Stimulated activated CD4-positive, alpha-beta T cell treated with anti-CD3 and anti-CD28 coated beads, Interleukin-15, amount 100 ng/mL, for 1 hour (primary cell): ENCODE measurements at places on chromosomes 16 and 17.

DNA sequence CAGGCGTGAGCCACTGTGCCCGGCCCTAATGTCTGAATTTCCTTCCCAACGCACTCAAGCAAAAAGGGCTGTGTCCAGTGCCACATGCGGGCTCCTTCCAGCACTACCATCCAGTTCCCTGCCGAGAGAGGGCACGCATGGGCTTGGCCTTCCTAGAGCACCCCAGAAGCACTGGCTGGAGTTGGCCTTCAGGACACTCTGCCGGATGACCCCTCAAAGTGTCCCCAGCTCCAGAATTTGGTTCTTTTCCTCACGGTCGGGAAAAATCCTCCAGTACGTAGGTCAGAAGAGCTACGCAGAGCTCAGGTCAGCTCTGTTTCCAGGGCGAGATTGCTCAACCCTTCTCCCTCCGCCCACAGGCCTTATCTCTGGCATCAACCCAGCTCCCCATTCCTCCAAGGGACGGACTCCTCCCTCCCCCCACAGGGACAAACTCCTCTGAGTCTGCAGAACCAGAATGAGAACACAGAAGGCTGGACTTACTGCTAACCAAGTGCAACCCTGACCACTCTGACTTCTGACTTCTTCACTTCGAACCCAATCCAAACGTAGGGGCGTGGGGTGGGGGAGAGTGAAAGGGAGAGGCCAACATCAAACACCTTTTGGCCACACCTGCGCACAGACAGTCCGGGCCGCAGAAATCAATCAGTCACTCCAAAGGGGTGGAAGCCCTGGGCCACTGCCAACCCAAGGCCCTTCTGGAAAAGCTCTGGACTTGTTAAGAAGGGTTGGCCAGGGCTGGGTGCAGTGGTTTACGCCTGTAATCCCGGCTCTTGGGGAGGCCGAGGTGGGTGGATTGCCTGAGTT, 3.6 kb downstream of the CDC42EP4 start:
- no peak for DNase-seq

DNA sequence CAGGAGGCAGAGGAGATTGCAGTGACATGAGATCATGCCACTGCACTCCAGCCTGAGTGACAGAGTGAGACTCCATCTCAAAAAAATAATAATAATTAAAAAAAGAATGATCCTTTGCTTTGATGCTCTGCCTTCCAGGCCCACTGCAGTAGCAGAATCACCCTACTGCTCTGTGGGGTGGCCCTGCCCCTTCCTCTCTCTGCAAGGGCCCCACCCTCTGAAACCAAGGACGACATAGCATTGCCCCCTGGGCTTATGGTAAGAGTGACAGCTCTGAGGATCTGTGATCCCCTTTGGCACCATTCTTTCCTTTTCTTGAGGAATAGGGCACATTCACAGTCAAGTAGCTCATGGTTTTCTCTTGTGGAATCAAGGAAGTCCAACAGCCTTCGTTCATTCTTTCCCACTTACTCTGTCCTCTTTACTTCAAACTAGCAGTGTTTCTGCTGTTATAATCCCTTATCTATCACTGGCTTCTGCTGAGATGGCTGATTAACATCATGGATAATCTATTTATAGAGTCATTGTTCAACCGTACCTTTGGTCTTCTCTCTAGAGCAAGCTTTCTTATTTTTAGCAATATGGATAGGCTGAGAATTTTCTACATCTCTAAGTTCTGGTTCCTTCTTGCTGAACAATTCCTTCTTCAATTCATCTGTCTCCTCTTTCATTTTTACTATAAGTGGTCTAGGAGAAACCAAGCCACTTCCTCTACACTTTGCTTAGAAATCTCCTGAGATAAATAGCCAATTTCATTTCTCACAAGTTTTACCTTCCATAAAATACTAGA, 14.1 kb downstream of the RAD51C start:
- no peak for DNase-seq

GRCh38 chr17:59651346-59651745, 31.7 kb downstream of the CLTC start:
- no peak for DNase-seq

GRCh38 chr17:64038331-64039105, 18.1 kb upstream of the ICAM2 start:
- DNase-seq = no peak

GRCh38 chr16:21643785-21644184, 8.6 kb downstream of the IGSF6 start:
- DNase-seq = no peak

- DNase-seq = no peak
Observed at GRCh38 chr17:78986649-78987328, 7.1 kb upstream of the LGALS3BP start.

DNA sequence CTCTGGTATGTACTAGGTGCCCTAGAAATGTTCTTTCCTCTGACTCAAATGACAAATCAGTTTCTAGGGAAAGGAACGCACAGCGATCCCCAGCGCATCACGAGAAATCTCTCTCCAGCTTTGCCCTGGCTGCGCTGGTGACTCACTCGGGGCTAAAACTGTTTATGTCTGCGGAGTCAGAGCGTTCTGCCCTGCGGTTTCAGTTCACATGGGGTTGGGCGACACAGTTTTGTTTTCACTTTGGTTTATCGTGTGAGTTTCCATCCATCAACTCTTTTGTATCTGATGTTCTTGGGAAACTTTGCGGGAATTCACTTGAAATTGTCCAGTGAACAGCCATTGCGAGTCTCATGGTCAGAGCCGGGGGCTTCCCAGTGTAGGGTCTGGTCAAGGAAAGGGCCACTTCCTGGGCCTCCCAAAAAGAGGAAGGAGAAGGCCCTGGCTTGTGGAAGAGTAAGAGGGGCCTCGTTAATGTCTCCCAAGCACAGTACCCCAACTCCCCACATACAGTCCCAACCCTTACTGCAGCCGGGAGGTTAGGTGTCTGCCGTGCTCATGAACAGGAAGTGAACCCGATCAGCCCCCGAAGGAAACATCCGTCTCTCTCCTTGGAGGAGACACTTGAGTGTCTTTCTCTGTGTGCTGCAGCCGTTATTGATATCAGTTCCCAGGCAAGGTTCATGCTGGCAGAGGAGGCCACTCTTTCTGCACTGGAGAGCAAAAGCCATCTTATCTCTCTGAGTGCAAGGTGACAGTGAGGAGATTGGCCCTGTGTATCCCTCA, 643.2 kb downstream of the WWOX start:
- DNase-seq = peak; percentile 62

DNA sequence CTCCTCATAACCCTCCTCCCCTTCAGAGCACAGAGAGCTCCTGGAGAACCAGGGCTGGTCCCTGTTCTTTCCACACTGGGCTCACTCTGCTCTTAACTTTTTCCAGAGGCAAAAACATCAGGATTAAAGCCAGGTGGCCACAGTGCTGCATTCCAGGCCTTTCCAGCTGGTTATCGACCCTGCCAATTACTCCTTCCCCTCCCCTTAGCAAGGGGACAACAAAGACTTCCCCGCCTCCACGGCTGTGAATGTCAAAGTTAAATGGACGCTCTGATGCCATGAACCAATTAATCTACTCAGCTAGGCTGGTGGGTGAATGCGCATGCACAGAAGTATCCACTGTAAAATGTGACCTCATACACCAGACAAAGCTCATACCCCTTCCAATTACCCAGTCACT, 23.1 kb downstream of the ACLY start:
- no peak for DNase-seq

- no peak for DNase-seq
Observed at GRCh38 chr17:48628649-48629410, 2.7 kb upstream of the HOXB9 start.

GRCh38 chr17:32486111-32486700, 587 bp upstream of the CDK5R1 start:
- DNase-seq = peak; percentile 51

GRCh38 chr16:65895486-65895885, 471.0 kb upstream of the CDH5 start:
- no peak for DNase-seq

- DNase-seq = no peak
Observed at GRCh38 chr16:81657224-81657623, 121.9 kb upstream of the PLCG2 start.

DNA sequence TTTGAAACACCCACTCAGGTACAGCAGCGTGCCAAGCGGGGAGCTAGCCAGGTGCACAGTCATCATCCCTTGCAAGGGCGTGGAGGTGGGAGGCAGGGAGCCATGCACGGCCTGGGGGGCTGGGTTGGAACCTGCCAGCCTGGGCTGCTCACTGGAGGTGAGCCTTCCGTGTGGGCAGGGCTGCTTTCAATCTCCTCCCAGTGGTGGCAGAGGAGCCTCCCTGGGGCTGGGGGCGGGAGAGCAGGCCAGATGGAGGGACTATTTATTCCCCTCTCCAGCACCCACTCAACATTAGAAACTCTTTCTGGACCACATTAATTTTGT, 90.3 kb downstream of the KATNIP start:
- no peak for DNase-seq

GRCh38 chr17:38877130-38877851, 7.4 kb downstream of the LASP1 start:
- no peak for DNase-seq

DNA sequence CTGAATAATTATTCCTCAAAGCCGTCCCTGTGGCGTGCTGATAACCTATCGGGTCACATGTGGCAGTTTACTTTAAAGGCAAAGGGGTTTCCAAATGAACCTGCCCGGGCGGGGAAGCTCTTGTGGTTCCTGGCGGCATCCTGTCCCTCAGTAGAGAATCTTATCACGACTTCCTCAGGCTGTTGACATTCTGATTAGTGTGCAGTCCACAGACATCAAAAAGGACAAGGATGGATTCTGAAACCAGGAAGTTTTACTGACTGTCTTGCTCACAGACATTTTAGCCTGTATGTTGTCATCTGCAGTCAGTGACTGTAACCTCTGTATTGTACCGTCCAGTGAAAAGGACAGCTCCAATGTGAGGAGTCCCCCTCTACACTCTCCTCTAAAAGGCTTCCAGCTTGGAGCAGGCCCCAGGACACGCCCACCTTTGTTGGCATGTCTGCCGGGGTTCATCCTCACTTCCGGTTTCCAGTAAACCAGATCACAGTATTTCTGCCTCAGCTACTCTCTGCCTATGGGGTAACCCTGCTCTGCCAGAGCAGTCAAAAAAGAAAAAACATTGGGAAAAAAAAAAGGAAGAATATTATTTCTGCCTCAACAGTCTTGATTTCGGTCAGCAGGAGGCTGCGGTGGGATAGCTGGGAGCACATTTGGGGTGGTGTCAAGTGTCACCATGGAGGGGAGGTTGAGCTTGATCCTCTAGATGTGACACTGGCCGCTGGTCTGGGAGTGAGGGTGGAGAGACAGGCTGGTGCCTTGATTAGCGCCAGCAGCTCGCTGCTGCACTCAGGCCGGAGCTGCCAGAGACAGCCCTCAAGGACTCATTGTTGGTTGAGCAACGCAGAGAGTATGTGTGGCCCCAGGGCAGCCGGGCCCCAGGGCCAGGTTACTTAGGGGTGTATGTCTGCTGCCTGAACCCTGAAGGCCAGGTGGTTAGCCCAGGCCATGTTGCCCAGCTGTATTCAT, 89.0 kb upstream of the DNAH17 start:
- DNase-seq = no peak

- DNase-seq = no peak
Observed at GRCh38 chr16:49411121-49411970, 37.7 kb downstream of the C16orf78 start.

- no peak for DNase-seq
Observed at GRCh38 chr16:75342308-75342811, 90.9 kb upstream of the BCAR1 start.

- no peak for DNase-seq
Observed at GRCh38 chr17:68572138-68572842, 28.9 kb downstream of the FAM20A start.

GRCh38 chr17:82849076-82849945, 9.5 kb upstream of the ZNF750 start:
- DNase-seq = no peak

DNA sequence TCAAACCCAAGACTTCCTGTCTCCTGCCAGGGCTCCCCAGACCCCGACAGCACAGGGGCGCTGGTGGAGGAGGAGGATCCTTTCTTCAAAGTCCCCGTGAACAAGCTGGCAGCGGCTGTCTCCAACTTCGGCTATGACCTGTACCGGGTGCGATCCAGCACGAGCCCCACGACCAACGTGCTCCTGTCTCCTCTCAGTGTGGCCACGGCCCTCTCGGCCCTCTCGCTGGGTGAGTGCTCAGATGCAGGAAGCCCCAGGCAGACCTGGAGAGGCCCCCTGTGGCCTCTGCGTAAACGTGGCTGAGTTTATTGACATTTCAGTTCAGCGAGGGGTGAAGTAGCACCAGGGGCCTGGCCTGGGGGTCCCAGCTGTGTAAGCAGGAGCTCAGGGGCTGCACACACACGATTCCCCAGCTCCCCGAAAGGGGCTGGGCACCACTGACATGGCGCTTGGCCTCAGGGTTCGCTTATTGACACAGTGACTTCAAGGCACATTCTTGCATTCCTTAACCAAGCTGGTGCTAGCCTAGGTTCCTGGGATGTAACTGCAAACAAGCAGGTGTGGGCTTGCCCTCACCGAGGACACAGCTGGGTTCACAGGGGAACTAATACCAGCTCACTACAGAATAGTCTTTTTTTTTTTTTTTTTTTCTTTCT, 8.1 kb downstream of the SERPINF1 start:
- DNase-seq = no peak

- DNase-seq = no peak
Observed at GRCh38 chr17:77457572-77458201, 316.9 kb downstream of the SEC14L1 start.

GRCh38 chr17:42698736-42699414, 16.5 kb downstream of the CNTNAP1 start:
- DNase-seq = no peak

GRCh38 chr17:69732272-69732918, 317.9 kb downstream of the MAP2K6 start:
- DNase-seq = no peak

DNA sequence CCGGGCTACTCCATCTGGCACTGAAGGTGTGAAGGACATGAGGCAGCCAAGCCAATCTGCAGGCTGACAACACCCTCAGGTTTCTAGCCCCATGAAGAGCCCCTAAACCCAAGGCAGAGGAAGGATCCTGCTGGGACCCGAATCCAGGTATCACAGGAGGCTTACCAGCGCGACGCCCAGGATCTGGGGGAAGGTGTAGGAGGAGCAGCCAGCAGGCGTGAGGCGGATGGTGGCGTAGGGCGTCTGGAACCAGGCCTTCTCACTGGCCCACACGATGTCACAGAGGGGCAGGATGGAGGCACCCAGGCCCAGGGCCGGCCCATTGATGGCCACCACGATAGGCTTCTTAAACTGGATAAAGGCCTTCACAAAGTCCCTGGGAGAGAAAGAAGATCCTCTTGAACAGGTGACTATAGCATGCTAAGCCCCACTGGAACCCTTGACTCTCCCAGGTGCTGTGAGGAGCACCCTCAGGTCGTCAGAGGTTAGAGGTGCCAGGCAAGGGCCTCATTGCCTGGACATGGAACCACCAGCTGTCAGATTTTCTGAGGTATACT, 71.7 kb downstream of the DYNLRB2 start:
- DNase-seq = no peak

DNA sequence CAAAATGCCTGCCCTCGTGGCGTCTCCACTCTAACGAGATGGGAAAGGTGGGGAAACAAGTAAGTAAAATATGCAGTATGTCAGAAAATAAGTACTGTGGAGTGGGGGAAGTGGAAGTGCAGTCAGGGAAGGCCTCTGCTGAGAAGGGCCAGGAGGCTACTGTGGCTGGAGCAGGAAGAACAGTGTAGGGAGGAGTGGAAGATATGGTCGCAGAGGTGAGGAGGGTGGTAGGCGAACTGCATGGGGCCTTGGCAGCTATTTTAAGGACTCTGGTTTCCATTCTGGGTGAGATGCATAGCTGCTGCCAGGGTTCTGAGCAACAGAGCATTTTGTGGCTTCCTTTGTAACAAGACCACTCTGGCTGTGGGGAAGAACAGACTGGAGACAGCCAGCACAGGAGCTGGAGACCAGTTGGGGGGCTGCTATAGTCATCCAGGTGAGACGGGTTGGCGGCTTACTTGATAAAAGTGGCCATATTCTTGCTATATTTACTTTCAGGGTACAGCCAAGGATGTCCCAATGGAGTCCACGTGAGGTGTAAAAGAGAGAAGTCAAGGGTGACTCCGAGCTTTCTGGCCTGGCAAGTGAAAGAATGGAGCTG, 42.6 kb downstream of the CYTH1 start:
- DNase-seq = no peak
